ENCODE measurements at places on chromosomes 6 and 20.

GRCh38 chr20:48298851-48299484, 513.7 kb upstream of the SULF2 start:
- peak; percentile 97 for DNase-seq

DNA sequence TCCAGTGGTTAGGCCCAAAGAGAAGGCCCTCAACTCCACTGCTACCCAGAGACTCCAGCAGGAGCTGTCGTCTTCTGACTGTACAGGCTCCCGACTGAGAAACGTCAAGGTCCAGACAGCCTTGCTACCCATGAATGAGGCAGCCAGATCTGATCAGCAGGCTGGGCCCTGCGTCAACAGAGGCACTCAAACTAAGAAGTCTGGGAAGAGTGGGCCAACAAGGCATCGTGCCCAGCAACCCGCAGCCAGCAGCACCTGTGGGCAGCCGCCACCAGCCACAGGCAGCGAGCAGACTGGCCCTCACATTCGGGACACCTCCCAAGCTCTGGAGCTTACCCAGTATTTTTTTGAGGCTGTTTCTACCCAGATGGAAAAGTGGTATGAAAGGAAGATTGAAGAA, 8.1 kb downstream of the LYRM2 start:
- no peak for DNase-seq

DNA sequence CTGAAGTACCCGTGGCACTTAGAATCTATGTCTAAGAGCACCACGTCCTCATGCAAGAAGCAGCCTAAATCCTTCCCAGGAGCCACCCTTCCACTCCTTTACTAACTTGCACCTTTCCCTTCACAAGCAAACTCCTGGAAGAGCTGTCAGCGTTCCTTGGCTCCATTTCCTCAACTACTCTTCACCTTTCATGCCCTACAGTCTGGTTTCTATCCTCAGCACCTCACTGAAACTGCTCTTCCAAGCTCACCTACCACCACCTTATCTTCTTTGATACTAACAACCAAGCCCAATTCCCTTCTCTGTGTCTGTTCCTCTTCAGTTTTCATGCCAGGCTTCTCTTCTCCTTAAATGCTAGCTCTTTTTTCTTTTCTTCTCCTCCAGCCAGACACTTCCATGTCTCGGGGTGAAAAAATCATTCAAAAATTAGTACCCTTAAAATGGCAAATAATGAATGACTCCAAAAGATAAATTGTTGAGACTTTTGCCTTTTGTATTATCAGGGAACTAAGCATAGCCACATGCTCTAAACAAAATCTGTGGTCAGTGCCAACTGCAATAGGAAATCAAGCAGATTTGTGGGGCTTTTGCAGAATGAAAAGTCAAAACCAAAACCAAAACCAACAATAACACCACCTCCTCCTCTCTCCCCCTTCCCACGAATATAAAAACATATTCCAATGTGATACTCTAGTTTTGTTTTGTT, 149.6 kb upstream of the KCNK16 start:
- DNase-seq: no peak

DNA sequence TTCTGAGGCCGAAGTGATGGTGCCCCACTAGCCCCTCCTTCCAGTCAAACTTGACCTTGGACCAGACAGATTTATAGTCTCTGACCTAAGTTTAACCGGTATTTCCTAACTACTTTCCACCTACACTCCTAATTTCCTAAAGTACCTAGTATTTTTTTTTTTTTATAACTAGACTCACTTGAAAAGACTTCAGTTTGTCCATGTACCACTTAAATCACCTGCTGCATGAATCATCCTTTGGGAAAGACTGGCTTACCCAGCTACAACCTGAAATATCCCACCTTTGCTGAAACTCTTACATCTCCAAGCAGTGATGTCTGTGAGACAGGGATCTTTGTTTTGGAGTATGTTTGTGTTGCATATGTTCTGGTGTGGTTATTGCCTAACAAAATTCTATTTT, 71.1 kb downstream of the ZDHHC14 start:
- DNase-seq: no peak

Data from fibroblast of skin of right quadriceps (primary cell).